ENCODE measurements at places on chromosomes 3 and 15.
A peak's percentile ranks its signal among the peaks of the same experiment; 100 is the strongest.

- DNase-seq = peak; percentile 6
Observed at GRCh38 chr3:99373088-99373845, 265.1 kb upstream of the COL8A1 start.

DNA sequence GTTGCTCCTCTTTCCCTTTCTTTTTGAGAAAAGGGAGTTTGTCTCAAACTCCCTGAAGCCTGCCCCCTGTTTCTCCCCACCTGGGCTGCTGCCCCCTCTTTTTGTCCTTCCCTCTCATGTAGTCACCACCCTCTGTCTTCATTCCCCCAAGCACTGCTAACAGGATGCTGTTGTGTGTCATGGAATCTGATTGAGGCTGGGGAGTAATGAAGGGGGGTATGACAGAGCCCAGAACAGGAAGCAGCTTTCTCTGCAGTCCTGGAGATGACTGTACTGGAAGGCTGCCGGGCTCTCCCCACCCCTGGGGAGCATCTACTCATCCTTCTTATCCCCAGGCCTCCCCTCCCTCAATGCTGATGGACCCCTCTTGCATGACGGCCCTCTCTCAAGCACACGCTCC lies 181.6 kb downstream of the ABHD5 start:
- peak; percentile 48 for DNase-seq

DNA sequence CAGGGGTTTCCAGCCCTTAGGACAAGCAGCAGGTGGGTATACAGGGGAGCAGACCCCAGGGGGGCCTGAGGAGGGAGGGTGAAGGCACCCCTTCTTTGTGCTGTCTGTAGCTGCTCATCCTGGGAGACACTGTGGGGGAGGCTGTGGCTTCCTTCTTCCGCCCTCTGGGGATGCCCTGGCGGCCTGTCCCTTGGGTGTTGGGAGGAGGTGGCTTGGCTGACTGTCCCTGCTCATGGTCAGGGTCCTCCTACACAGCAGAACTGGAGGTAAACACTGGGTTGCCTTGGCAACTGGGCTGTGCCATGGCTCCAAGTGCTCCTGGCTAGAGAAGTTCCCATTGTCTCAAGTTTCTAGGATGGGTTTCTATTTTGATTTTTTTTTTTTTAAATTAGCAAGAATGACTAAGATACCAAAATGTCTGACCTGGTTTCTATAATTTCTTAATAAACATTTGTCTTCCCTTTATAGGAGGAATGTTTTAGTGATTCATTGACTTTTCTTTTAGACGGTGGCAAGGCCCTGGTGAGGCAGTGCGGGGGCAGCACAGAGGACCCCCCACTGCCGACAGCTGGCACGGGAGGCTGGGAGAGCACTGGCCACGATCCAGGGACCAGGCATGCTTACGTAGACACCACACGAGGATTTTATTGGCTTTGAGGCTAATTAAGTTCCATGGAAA lies 12.4 kb downstream of the KLF13 start:
- peak; percentile 74 for DNase-seq

- no peak for DNase-seq
Observed at GRCh38 chr3:194554473-194555123, 67.8 kb upstream of the ATP13A3 start.

DNA sequence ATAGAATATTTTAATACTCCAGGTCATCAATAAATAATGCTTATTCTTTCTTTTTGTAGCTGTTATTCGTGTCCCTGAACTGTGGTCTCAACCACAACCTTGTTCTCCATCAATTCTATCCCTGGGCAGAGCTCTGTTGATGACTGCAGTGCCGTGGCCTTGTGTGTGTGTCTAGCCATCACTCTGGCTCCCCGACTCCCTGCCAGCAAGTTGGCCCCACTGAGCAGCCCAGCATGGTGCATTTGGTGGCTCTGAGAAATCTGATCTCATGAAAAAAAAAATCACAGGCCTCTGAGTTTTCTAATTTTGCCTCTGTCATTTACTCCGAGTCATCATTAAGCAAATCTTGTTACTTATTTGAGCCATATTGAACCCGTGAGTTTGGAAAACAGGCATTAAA lies 164.7 kb downstream of the GOLGA6L6 start:
- DNase-seq = no peak

DNA sequence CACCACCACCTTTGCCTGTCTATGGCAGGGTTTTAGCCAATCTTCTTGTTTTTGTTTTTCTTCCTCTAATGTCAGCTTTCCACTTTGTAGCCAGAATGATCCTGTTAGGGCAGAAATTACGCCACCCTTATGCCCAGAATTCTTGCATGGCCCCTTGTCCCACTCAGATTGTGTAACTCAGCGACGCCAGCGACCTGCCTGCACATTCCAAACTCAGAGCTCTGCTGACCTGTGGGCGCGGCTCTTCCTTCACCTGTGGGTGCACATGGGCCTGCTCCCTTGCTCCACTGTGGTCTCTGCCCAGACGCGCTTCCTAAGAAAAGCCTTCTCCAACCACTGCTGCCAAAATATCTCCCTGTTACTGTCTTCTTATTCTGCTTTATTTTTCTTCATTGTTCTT lies 45.0 kb downstream of the MED12L start:
- no peak for DNase-seq

DNA sequence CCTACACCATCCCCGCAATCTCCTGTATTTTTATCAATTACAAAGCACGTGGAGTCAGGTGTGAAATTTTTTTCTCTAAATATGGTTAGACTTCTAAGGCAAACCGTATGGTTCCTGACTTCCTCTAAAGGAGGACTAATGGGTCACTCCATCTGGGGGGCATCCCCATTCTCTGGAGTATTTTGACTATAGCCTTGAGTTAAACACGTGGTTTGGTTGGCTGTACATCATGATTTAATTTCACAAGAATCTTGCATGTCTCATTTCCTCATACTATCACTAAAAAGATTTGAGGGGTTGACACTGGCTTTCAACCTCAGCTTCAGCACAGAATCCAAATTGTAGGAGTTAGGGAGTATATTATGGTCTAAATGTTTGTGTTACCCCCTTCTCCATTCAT lies 25.3 kb upstream of the ZNF770 start:
- DNase-seq = no peak

- no peak for DNase-seq
Observed at GRCh38 chr3:49652903-49653415, 21.2 kb upstream of the APEH start.

DNA sequence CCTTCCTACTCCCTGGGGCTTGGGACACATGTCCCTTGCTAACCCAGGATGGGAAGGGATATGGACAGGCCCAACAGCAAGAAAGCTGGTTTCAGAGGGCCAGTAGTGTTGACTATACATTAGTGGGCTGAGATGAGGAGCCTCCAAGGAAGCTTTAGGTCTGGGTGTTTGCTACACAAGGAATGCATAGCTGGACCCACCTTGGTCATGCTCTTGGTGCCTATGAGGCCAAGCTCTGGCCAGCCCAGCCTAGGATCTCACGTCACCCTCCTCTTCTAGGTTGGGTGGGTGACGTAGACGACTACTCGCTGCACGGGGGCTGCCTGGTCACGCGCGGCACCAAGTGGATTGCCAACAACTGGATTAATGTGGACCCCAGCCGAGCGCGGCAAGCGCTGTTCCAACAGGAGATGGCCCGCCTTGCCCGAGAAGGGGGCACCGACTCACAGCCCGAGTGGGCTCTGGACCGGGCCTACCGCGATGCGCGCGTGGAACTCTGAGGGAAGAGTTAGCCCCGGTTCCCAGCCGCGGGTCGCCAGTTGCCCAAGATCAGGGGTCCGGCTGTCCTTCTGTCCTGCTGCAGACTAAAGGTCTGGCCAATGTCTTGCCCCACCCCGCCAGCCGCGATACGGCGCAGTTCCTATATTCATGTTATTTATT lies 653 bp upstream of the WDR6 start:
- peak; percentile 71 for DNase-seq

DNA sequence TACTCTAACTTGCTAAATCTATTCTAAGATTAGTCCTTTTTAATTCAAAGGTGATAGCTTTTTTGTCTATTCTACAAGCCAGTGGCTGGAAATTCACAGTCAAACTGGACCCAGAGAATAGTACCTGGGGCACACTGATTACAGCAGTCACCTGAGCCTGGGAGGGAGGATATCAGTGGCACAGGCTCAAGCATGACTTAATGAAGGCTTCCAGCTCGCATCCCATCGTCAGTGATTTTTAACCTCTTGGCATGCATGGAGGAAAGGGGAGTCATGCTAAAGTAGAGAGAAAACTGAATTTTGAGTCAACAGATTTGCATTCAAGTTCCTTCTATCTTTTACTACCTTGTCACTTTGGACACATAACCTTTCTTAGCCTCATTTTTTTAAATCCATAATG lies 24.8 kb downstream of the GOLIM4 start:
- DNase-seq = no peak

GRCh38 chr3:52983336-52983807 lies 62.5 kb downstream of the SFMBT1 start:
- no peak for DNase-seq

- DNase-seq = no peak
Observed at GRCh38 chr3:48232232-48232631, 8.7 kb upstream of the ZNF589 start.

- DNase-seq = no peak
Observed at GRCh38 chr3:164883171-164883570, 195.1 kb downstream of the SI start.

GRCh38 chr3:189344996-189345395 lies 173.2 kb downstream of the TPRG1 start:
- no peak for DNase-seq

DNA sequence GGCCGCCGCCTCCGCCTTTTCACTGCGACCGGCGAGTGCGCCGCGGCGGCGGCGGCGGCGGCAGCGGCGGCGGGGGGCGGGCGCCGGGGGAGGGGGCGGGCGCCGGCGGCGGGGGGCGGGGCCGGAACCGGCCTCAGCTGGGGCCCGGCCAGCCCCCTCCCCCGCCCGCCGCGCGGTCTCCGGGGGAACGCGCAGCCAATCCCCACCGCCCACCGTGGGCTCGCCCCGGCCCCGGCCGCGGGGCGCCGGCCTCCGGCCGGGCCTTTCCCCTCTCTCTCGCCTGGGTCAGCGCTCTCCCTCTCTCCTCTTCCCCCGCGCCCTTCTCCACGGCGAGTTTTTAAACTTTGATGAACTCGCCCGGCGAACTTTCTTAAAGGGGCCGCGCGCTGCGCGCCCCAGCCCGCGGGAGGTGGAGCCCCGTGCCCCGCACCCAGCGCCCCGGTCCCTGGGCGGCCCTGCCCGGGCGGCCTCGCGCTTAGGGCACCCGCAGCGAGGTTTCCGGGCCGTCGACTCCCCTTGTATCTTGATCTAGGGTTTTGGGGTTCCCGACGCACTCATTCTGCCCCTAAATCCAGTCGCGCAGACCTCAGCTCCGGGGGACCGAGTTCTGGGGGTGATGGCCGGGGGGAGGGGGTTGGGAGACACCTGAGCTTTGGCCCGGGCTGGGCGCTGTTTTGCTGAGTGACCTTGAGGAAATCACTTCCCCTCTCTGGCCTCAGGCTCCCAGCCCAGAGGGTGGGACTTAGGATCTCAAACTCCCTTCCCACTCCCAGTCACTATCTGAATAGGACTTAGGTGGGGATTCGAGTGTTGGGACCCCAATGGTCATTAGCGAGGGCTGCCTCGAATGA lies at the start of gene RBPMS2:
RBPMS2 (minus strand) TSS at position 39 of the 851 bp plus-strand sequence. CDS start 270 bp downstream, outside the sequence.
- DNase-seq = peak; percentile 22

DNA sequence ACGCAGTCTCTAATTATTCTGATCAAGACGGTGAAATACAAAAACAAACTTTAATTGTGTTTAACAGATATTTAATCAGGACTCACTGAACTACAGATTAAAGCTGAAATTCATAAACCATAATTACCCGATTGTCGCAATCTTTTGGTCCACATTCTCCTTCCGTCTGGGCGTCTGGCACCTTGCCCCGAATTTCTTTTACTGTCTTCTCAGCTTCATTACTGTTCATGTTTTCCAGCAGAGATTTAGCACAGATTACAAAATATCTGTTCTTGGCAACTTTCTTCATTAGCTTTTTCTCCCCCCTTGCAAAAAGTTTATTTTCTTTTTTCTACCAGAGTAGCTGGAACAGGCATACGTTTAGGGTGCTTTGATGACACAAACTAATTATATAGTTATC lies 271.4 kb downstream of the TIGIT start:
- DNase-seq = peak; percentile 42
